ENCODE measurements at places on chromosomes 6 and 20.

DNA sequence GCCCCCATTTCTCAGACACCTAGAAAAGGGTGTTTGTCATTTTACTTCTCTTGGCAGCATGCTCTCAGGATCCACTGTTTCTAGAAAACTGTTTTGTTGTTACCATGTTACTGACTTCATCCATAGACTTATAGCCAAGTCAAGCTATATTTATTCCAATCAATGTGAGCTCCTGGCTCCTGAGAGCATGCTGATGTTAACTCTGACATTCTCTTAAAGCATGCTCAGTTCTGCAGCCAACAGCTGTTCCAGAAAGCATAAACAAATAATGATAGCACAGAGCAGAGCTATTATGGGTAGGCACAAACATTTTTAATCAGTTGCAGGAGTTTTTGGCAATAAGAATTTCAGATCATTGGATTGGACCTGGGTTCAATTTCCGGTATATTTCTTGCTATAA lies 92.4 kb upstream of the CEP85L start:
- no peak for DNase-seq

DNA sequence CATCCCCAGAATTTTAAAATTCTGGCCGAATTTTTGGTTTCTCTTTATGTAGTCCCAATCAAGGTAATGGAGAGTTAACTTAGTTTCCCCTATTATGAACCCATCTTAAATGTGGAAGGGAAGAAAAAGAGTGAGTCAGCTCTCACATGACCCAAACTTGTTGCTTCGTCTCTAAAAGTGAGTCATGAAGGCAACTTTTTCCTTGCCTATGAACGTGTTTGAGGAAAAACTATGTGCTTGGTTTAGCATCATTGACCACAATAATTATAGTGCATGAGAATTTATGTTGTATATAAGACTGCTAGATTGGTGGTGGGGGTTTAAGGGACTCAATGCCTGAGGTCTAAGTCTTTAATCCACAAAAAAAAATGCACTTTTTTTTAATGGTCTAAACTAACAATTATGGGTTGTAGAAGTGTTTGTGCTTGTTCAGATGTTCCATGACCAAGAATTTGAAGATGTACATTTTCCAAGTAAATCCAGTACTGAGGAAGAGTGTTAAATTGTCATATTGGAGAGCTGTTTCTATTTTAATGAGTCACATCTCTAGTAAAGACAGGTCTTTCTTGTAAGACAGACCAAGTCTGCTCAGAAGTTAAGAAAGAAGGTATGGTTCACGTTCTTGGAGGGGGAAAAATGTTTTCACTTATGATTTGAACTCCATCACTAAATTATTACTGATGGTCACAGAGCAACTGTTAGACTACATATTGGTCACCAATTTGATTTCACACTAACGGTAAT lies 409.9 kb upstream of the MARCKS start:
- DNase-seq = no peak

GRCh38 chr6:16807956-16808355 lies 46.7 kb upstream of the ATXN1 start:
- no peak for DNase-seq

DNA sequence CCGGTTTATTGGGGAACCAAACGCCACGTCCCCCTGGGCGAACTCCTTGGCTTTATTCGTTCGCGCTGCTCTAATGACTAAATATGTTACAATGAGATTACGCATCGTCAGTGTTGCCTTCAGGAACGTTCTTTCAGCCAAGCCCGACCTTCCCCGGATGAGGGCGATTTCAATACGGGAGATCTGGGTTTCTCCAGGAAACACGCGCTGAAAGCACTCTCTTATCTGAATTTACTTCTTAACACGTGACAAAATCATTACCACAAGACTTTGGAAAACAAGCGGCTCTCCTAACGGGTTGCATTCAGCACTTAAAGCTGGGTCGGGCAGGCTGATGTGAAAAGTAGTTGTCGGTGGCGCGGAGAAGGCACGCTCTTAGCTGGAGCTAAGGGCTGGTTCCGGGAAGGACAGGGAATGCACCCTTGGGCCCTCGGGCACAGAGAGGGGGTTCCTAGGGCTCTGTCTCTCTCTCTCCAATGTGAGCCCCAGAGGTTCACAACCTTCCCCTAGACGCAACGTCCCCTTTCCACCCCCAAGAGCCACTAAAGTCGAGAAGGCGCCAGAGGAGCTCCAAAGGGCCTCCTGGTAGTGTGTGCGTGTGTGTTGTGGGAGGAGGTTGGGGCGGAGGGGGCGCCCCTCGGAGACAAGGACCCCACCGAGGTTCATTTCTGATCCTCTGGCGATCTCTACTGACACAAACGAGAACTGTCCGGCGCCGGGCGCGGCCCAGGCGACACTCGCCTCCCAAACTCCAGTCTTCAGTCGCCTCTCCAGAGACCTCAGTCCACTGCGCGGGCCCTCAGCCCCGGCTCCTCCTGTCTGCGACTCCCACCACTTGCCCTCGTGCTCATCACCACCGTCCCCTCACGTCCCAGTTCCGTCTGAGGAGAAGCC lies 7.1 kb upstream of the NKX2-2 start:
- DNase-seq = no peak

- DNase-seq = no peak
Observed at GRCh38 chr20:7470912-7471311, 469.3 kb downstream of the HAO1 start.

DNA sequence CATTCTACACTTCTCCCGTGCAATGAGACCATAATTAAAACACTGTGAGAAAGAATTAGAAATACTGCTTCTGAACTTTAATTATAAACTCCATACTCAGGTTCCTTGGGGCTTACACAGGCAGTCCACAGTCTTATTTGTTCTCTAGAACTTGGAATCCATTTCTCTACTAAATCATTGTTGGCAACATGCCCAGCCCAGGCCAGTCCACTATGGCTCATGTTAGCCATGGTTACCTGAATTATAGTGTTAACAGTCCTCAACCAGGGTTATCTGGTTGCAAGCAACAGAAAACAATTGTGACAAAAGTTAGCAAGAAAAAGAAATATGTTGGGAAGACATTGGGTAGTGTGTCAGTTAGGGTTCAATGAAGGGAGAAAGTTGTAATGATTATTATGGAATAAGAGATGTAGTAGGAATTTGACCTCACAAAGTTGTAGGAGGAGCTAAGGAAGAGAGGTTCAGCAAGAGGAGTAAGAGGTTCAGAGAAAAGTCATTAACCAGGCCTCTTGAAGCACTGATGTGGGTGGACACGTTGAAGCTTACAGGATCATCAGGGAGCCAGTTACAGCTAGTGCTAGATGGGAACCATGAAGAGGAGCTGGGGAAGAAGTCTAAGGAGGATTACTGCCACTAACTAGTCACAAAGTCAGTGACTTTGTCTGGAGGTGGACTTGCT lies 352.5 kb upstream of the PRND start:
- DNase-seq = no peak

DNA sequence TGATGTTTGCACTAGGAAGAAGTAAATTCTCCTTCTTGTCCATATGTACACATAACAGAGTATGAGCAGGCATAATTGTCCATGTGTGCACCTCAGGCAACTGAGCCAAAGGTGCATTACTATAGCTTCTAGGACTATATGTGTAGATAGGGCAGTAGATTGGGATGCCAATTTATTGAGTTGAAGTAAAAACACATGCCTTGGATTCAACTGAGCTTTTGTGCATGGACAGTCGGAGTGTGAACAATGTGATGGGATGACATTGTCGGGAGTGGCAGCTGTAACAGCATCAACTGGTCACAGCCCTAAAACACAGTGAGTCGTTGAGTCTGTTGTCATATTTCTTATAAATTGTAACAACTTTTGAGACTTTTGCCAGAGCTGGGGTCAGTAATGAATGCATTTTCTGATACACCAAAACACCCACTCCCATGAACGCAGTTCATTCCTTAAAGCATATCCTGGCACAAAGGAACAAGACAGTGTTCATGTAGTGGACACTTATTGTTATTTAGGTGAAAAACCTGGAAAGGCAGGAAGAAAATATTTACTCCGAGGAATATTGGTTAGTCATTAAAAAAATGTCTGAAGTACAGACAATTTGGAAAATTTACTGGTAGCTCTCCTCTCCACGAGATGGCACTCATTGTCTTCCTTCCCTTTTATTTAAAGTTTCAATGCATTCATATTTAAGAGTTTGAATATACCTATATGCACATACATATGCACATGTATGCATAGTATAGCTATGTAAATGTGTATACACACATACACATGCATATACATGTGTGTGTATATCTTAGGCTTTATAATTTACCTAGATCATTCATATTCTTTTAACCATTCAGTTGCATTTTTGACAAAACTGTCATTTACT lies 302.0 kb upstream of the STXBP5 start:
- DNase-seq = no peak

DNA sequence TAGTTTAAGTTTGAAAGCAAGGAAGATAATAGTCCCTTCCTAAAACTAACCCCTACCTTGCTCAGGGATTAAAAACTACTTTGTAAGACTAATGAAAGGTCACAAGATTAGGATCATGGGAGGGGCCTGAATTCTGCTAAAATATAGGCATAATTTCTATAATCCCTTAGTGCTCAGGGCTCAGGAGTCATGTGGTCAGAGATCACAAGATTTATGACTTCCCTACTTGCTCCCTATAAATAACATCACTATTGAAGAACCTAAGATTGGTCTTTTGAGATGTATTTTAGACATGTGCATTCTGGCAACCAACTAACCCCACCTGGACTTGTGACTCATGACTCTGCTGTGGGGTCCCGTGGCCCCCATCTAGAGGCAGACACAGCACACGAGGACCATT lies 81.1 kb downstream of the STMND1 start:
- DNase-seq = no peak

GRCh38 chr6:2387445-2387844 lies 142.0 kb upstream of the GMDS start:
- DNase-seq = peak; percentile 11

- no peak for DNase-seq
Observed at GRCh38 chr6:124040655-124041054, 237.0 kb downstream of the NKAIN2 start.

GRCh38 chr20:46089167-46089416 lies 670 bp downstream of the NCOA5 start:
- no peak for DNase-seq

- no peak for DNase-seq
Observed at GRCh38 chr6:31717499-31718222, 2.5 kb downstream of the LY6G6D start.

- DNase-seq = no peak
Observed at GRCh38 chr20:12171923-12172524, 254.3 kb downstream of the BTBD3 start.

DNA sequence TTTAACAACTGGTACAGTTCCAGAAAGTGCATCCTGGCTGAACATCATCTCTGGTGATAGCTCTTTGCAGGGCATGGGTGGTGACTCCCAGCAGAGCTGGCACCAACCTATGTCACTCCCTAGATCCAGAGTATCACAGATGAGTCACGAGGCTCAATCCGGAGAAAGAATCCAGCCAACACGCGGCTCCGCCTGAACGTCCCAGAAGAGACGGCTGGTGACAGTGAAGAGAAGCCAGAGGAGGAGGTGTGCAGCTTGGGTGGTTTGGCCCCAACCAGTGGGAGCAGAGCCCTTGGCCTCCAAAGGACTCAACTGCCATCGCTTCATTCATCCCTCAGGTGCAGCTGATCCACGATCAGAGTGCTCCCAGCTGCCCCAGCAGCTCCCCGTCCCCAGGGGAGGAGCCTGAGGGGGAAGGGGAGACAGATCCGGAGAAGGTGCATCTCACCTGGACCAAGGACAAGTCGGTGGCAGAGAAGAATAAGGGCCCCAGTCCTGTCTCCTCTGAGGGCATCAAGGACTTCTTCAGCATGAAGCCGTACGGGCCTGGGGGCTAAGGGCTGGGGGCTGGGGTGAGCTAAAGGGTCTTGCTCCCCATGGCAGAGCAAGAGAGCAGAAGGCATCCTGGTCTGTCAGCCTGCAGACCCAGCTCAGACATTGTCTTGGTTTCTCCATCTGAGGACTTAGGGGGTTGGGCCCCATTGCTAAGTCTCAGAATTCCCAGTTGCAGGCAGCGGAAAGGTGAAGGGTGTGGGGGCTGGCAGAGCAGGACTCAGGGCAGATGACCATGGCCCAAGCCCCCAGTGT lies 27.2 kb downstream of the SLC12A5 start:
- no peak for DNase-seq

DNA sequence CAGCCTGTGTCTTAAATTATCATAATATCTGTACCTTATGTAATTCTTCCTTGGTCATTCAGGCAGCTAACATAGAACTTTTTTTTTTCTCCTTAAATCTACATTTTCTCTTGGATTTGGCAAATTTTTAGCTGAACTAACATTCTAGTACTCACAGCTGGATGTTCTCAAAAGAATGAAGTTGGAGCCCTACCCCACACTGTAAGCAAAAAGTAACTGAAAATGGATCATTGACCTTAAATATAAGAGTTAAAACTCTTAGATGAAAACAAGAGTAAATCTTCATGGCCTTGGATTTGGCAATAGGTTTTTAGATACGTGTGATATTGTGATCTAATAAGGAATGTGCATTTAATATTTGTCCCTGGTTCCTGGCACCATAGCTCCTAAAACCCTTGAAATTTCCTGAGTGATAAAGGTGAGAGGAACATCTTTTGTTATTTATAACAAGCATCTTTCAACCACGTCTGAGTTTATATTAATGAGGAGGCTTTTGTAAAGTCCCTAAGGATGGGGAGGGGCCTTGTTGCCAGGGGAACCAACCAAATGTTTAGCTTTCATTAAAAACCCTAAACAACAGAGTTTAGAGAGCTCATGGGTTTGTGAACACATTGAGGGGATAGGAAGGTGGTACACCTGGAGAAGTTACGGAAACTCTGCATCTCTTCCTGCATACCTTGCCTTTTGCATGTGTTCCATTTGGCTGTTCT lies 106.1 kb upstream of the ADGRF4 start:
- no peak for DNase-seq

DNA sequence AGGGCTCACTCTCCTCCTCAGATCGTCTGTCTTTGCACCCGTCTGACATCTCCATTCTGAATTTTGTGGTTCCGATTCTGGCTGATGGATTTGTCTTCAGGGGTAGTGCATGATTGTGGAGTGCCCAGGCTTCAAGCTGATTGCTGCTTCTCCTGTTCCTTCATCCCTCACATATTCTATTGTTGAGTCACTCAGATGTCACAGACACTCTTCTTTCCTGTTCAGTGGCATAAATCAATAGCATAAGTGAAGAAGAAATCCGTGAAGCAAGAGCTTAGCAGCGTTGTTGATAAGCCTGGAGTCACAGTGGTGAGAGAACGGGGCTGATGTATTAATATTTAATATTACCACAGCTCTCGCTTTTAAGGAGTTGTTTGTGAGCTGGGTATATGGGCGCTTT lies 152.5 kb downstream of the MTHFD1L start:
- DNase-seq = no peak

DNA sequence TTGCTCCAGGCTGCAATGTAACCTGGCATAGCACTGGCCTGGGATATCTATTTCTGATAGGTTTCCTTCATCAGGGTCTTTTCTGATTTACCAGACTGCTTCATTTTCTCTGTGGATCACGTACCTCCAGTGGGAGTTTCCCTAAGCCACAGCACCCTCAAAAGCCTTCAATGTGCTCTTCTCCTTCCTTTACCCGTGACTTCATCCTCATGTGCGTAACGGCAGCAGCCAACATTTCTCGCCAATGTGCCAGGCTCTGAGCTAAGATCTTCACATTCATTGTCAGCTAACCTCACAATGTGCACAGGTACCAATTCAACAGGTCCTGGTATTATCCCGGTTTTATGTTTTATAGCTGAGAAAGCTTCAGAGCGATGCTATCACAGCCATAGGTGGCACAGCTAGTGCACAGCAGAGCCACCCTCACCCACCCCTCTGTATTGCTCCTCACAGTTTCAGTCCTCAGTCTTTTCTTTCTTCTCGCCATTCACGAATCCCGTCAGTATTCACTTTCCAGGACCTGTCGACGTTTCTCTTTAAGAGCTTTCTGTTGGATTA lies 58.2 kb downstream of the TNFAIP3 start:
- DNase-seq = no peak
